Stimulated activated CD8-positive, alpha-beta memory T cell treated with anti-CD3 and anti-CD28 coated beads, Interleukin-15, amount 100 ng/mL, for 4 hours (primary cell): ENCODE measurements at places on chromosomes 2 and 18.

GRCh38 chr2:50535971-50536759, 495.8 kb downstream of the NRXN1 start:
- no peak for DNase-seq

DNA sequence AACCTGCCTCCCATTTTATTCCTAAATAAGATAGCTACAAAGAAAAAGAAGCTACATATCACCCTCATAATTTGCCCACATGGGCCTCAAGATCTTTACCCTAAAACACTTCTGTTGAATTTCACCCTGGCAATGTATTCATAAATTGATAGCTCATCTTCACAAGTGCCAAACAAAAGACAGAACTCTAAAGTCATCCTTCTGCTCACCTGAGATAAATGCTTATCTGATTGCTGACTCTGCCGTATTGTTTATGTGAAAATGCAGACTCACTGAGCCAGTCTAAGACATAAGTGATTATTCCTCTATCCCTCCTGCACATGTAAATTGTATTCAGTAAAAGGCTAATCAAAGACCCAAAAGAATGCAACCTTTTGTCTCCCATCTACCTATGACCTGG, 2.0 kb downstream of the RDH14 start:
- no peak for DNase-seq

GRCh38 chr2:74527741-74528140, 1.7 kb upstream of the DQX1 start:
- DNase-seq, result no peak

GRCh38 chr2:117199511-117199910, 615.0 kb upstream of the DDX18 start:
- no peak for DNase-seq

- no peak for DNase-seq
Observed at GRCh38 chr2:216522892-216523502, 24.4 kb downstream of the RPL37A start.

GRCh38 chr2:136764452-136765255, 691 bp upstream of the THSD7B start:
- DNase-seq, result no peak

GRCh38 chr2:204696124-204696523, 150.8 kb downstream of the PARD3B start:
- no peak for DNase-seq

DNA sequence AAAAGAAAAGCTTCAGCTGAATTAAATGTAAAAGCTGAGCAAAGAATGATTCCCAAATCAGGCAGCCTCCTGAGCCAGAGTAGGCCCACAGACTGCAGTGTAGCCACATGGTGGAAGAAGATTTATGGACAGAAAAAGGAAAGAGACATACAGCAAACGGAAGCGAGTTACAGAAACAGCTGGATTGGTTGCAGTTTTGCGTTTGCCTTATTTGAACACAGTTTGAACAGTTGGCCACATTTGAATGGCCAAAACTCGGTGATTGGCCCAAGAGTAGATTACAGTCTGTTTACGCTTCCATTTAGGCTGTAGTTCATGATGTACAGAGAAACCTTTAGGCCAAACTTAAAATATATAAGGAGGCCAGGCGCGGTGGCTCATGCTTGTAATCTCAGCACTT, 35.1 kb downstream of the SH2D6 start:
- DNase-seq, result no peak

- DNase-seq, result no peak
Observed at GRCh38 chr2:173545364-173545763, 190.7 kb downstream of the CDCA7 start.

GRCh38 chr2:3134026-3134571, 243.5 kb downstream of the EIPR1 start:
- no peak for DNase-seq

- DNase-seq, result no peak
Observed at GRCh38 chr2:72118951-72119350, 28.7 kb downstream of the CYP26B1 start.

GRCh38 chr2:20747317-20747716, 75.6 kb downstream of the LDAH start:
- DNase-seq, result no peak

DNA sequence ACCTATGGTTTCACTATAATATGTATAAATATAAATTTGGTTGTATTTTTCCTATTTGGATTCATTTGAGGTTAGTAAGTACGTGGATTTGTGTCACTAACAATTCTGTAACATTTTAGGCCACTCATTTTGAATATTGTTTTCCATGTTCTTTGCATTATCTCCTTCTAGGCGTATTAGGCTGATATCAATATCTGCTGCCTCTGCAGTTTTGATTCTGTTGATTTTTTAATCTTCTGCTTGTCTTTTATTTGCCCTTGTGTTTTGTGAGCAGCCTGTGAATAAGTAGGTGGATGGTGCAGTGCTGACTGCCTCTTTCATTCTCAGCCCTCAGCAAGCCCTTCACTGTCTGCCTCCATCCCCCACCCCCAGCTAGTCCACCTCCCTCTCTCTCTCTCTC, 165.7 kb upstream of the BCL2L11 start:
- no peak for DNase-seq

DNA sequence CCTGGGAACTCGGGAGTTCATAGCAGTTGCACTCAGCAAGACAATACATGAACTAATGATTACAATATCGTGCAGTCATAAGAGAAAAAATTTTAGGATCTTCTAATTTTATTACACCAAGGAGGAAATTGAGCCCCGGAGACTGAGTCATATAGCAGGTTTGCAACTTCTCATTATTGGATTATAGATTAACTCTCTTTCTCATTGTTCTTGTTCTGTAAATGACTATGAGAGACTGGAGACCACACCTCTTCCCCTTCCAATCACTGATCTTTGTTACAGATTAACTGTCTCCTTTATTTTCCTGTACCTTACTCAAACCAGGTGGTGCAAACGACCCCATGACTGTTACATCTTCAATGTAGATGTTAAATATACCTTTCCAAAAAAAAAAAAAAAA, 435.8 kb upstream of the DDX18 start:
- no peak for DNase-seq

GRCh38 chr2:75416420-75417342, 144.1 kb downstream of the EVA1A start:
- no peak for DNase-seq

GRCh38 chr2:112850588-112850987, 14.0 kb upstream of the IL1B start:
- DNase-seq, result no peak

DNA sequence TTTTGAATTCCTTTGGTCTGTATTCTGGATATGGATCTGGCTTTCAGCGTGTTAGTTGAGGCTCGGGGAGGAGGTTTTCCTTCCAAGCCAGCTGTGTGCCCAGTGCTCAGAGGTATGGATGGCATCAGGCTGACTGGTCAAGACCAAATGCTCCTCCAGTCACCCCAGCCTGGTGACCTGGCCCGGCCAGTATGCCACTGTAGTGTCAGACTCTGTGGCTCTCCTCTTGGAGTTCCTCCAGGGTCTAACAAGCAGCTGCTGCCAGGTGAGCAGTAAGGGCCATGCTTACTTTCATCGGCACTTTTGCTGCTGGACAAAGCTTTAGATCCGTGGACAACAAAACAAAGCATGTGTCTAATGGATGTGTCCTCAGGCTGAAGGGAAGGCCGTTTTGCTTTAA, 44.1 kb downstream of the CABLES1 start:
- DNase-seq, result no peak

- no peak for DNase-seq
Observed at GRCh38 chr2:33453905-33454479, 22.5 kb upstream of the RASGRP3 start.

DNA sequence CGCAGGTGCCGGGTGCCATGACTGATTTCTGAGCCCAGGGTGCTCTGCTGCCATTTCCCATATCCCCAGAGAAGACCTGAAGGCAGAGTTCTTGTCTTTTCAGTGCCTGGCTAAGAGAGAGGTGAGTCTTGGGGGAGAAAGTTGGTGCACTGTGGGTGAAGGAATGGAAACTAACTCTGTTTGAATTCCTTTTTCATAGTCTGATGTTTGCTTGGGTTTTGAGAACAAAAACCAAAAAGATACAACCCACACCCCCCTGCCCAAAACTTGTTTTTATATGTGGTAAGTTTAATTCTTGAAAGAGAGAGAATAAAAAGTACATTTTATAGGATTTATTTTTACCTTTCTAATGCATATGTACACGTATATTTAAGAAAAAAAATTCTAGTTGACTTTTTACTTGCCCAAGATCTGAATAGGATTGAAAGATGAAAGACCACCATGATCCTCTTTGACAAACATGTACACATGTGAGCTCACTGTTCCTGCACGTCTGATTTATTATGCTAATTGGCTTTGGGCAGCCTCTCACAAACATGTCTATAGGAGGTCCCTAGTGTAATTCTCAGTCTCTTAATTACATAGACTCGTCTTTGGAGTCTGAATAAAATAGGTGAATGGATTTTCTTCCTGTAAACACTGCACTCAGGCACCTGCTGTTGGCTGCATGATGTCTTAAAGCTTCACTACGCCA, 46.3 kb downstream of the ARL4C start:
- no peak for DNase-seq

GRCh38 chr18:57698571-57699276, 77.1 kb upstream of the NARS1 start:
- DNase-seq, result no peak

DNA sequence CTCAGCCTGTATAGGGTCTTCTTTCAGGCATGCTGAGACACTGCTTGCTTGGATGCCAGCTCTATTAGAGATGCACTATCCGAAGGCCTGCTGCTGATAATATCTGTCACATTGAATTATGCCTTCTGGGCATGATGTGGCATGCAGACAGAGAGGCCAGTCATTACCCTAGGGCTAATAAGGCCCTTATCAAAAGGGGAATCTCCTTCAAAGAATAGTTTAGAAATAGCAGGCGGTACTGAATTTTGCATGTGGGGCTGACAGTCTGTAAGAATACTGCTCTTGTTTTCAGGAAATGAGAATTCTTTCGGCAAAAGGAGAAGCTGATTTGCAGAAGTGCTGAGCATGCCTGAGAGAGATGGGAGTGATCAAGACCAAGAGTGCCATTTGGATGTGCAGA, 13.1 kb upstream of the LHCGR start:
- no peak for DNase-seq

DNA sequence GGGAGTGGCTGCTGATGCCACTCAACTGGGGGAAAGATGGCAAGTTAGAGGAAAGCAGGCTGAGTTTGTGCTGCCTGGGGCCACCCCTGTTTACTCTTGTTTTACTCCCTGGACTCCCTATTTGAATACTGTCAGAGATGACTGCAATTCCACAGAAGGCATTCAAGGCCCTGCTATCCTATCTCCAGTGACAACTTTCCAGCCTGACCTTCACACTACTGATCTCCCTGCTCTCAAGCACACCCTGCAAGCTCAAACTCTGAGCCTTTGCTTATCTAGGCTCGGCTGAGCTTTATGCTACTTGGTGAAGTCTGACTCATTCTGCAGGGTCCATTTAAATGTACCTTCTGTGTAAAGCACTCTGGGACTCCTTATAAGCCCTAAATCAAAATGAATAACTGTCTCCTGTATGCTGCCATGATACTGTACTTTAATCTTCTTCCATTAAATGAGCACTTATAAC, 39.3 kb upstream of the DSG1 start:
- DNase-seq, result no peak

DNA sequence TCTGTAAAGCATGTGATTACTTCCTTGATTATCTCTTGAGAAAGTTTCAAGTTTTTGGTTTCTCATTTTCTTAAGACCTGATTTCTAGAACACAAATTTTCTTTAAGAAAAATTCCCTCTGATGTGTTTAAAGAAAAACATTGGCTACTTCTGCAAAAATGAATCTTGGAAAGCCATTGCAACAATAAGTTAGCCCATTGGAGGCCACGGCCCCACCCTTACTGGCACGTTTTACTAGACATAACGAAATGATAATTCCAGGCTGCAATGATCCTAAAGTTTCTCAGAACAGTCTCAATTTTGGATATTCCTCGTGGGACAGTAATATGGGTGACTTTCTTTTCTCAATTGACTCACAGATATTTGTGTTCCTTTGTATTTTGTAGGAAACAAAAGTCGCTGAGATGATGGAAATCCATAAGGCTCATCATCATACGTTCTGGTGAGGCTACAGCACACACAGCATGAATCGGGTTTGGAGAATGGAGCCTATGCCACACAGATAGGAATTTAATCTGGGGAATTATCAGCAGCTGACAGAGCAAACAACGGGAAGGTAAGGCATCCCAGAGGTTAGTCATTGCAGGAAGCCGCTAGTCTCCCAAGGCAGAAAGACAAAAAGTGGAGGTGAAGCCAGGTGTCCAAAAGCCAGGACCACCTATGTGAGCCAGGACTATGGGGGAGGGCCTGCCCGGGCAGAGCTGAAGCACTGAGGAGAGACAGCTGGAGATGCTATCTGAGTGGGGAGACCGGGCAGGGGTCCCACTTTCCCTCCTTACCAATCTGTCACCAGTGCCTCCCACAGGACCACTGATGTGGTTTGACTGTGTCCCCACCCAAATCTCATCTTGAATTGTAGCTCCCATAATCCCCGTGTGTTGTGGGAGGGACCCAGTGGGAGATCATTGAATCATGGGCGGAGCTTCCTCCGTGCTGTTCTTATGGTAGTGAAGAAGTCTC, 35.9 kb downstream of the SOWAHC start:
- no peak for DNase-seq

DNA sequence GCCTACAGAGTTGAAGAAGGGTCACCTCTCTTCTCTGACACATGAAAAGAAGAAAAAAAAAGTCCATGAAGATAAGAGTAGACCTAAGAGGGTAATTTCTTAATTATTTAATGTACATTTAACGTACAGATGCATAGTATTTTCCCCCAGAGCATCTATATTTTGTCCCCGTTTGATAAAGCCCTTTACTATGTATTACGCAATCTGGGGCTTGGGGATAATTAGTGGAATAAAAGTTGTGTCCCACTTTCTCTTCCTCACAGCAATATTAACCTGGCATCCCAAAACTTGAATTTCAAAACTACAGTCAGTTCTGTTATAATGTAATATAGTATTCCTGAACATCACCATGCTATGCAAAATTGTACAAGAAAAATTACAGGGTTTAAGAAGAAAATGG, 254.1 kb downstream of the SUCLG1 start:
- no peak for DNase-seq

GRCh38 chr18:37385846-37386778, 179.5 kb downstream of the CELF4 start:
- no peak for DNase-seq

DNA sequence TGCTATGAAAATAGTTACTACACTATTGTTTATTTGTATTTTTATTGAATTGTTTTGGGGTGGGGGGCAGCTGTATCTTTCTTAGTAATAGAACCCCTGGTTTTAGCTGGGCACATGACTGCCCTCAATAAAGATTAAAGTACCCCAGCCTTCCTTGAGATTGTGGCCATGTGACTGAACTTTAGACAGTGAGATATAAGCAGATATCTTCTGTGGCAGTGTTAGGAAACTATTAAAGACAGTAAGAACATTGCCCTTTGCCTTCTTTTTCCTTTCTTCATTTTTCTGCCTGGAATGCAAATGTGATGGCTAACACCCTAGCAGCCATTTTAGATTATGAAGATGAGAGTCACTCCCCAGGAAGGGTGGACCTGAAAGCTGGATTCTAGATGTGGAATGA, 47.9 kb upstream of the AKAIN1 start:
- DNase-seq, result no peak

- DNase-seq, result no peak
Observed at GRCh38 chr2:127065940-127066318, 41.0 kb downstream of the BIN1 start.

- DNase-seq, result no peak
Observed at GRCh38 chr18:13661779-13662256, 64.5 kb downstream of the FAM210A start.

- DNase-seq, result peak; percentile 49
Observed at GRCh38 chr18:77063260-77063659, 69.3 kb downstream of the MBP start.

GRCh38 chr2:191112448-191112901, 38.3 kb downstream of the STAT4 start:
- no peak for DNase-seq

- no peak for DNase-seq
Observed at GRCh38 chr2:64881037-64881492, 108.1 kb upstream of the SLC1A4 start.
